ENCODE measurements at places on chromosomes 3 and 15.

GRCh38 chr15:67361100-67361499, 106.5 kb downstream of the IQCH start:
- DNase-seq = no peak

GRCh38 chr3:76011121-76011520, 225.8 kb upstream of the ZNF717 start:
- no peak for DNase-seq

DNA sequence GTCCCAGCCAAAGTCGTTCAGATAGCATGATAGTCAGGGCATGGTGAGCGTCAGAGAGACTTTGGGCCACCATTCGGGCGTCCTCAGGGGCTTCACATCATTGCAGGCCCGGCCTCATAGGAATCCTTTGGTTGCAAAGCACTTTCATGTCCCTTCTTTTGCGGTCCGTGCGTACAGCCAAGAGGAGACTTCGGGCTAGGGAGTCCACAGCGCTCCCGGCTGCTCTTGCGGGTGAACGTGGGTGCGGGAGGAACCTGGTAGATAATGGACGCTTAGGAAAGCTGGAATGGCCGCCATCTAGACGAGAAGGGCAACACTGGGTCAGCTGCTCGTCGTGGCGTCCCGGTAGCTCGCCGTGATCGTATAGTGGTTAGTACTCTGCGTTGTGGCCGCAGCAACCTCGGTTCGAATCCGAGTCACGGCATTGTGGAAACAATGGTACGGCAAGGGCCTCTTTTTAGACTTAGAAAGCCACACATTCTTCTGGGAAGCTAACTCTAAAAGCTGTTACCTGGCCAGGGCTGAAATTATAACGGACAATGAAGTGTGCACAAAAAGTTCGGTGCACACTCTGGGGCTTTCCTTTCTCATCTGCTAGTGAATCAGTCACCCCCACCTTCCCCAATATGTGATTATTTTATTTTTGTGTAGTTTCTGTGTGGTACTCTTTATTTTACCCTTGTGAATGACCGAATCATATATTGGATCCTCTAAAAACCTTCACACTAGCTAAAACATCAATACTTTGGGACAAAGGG, 13.2 kb upstream of the SHF start:
- DNase-seq = peak; percentile 80

- DNase-seq = no peak
Observed at GRCh38 chr15:93948726-93949125, 282.6 kb upstream of the MCTP2 start.

GRCh38 chr3:52546111-52546901, 9.9 kb downstream of the UQCC5 start:
- no peak for DNase-seq

DNA sequence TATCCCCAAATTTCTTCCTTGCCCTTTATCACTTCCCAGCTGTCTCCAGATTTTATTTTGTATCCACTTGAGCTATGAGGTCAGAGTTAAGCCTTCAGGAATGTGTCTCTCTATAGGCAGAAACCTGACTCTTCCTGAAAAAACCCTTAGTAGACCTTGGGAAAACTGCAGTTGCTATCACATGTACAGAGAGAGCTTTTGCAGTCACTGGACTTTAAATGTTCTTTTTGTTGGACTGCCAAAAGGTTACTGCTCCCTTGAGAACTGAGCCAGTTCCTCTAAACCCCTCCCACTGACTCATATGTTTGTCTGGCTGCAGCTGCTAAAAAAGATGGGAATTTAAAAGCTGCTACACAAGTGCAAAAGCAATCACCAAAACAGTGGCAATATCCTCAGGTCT, 169.1 kb upstream of the CCDC54 start:
- DNase-seq = peak; percentile 94

DNA sequence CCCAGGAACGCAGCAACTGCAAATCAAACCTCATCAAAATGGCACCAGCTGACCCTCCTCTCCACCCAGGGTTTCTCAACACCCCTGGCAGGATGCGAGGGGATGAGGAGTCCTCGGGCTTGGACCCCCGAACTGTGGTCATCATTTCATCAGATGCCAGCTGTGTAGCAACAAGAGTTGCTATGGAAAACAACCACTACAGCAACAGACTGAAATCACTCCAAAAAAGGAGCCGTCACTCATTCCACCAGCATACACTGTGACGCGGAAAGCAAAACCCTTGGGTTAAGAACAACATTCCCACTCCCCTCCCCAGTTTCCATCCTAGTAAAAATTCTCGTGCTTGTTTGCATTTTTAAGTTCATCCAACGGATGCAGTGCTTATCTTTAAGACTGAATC, 40.1 kb downstream of the VGLL4 start:
- no peak for DNase-seq

GRCh38 chr15:49610157-49610918, 10.3 kb downstream of the FAM227B start:
- no peak for DNase-seq

GRCh38 chr3:45948311-45948781, 5.1 kb downstream of the CXCR6 start:
- no peak for DNase-seq

- DNase-seq = no peak
Observed at GRCh38 chr15:69729167-69729748, 276.6 kb downstream of the RPLP1 start.

- DNase-seq = no peak
Observed at GRCh38 chr3:58164199-58164879, 46.4 kb downstream of the DNASE1L3 start.

GRCh38 chr3:171704814-171705213, 105.5 kb downstream of the PLD1 start:
- no peak for DNase-seq

- no peak for DNase-seq
Observed at GRCh38 chr15:38042707-38043445, 108.4 kb downstream of the TMCO5A start.

DNA sequence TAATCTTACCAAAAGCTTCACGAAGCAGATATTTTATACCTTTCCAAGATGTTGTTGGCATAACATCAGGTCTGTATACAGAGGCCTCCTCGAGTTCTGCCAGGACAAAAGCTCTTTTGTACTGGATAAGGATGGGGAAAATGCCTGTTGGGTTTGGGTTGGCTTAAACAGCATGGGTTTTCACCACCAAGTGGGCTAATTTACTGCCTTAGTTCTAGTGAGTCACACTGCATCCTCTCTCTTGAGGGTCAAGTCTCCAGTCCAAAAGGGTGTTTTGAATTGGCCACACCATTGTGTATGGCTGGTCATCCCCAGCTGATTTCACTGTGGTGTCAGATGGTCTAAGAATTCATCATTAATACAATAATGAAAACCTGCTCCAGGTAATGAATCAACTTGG, 26.1 kb upstream of the BHLHE40 start:
- DNase-seq = no peak

DNA sequence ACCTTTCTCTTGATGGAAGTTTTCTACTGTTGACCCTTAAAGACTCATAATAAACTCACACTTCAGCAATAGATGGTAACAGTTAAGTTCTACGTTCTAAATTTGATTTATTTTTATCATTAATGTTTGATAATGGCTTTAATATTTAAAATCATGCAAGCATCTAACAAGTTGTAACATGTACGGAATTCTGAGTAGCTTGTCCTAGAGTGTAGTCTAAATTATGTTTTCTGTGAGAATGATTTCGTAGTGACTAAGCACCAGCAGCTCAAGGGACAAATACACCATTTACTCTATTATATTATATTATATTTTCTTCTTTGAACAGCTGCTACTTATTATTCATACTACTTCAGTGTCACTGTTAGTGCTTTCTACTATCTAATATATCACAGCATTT, 345.6 kb downstream of the NLGN1 start:
- no peak for DNase-seq

DNA sequence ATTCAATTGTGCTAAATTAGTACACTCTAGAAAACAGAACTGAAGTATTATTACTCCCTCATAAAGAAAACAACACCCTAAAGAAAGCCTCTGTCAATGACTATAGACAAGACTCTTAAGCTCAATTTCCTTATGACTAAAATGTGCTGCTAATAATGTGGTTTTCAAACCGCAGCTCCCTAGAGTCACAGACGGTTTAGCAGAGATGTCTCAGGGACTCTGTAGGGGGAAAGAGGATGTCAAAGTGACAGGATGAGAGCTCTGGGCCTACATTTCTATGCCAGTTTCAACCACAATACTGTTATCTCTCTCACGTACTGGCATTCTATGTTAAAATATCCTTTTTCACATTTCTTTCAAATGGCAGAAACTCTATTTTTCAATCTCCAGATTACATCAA, 37.6 kb upstream of the WDR49 start:
- no peak for DNase-seq

DNA sequence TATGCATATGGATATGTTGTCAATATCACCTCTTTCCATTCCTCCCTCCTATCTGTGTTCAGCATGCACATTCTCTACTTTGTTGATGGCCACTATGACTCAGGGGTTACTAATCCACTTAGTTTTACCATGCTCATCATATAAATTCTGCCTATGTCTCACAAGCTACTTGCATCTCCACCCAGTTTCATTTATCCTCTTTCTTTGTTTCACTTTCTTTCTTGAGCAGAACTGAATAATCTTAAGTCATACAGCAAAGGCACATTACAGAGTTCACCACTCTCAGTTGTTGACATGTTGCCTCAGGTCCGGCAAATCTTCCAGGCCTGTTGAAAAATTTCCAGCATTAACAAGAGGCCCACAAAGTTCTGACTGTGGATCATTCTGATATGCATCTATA, 71.5 kb downstream of the SSR3 start:
- peak; percentile 73 for DNase-seq

GRCh38 chr3:109559389-109559788, 222.0 kb upstream of the DPPA4 start:
- DNase-seq = no peak

GRCh38 chr15:94478763-94479162, 247.4 kb downstream of the MCTP2 start:
- DNase-seq = no peak

- DNase-seq = no peak
Observed at GRCh38 chr3:42709621-42710020, 7.0 kb upstream of the HHATL start.

GRCh38 chr3:12394569-12395271, 89.6 kb upstream of the TSEN2 start:
- DNase-seq = no peak

DNA sequence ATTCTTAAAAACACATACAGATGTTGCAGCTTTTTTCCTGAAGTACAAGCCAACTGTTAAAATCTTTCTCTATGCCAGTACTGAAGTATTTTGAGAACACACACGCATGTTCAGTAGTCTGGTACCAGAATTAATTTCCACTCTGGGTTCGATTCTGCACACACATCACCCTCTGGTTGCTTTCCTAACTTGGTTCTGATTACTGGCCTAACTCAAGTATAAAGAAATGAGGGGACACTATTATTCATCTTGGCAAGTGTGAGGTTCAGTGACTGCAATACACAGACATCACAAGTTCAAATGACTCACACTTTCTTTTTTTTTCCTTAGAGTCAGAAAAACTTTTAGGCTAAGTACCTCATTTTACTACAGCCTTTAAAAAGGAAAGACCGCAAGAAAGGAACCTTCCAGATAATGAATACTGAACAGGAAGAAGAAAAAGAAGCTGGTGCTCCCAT, 37.4 kb upstream of the LDHAL6B start:
- DNase-seq = peak; percentile 57

DNA sequence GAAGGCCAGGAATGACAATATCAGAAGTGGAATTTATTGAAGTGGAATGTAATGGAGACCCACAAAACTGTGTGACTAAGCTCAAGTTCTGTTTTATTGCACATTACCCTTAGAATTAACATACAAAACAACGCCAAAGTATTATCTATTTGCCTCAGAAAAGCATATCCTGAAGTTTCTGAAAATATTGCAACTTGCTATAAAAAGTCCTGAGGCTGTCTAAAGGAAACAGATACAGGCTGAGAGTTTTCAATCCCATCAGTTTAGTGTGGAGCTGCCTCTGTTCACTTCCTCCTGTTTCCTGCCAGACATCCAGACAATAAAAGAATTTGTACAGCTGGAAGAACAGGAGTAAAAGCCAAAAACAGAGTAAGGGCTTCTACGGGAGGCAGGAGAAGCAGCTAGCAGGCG, 108.8 kb downstream of the FBN1 start:
- DNase-seq = no peak

DNA sequence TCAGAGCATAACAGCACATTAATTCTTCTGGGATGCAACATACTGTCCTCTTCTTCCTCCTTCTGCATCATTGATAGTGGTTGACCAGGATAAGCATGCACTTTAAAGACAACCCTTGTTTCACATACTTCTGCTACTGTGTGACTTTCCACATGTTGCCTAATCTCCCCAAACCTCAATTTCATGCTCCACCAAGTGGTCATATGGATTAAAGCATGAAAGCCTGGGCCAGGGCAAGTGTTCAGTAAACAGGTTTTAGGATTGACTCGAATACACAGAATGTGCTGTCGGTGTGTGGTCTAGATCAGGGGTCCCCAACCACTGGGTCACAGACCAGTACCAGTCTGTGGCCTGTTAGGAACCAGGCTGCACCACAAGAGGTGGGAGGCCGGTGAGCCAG, 22.5 kb upstream of the BFSP2 start:
- peak; percentile 18 for DNase-seq

GRCh38 chr15:96333131-96334016, 2.9 kb downstream of the NR2F2 start:
- DNase-seq = no peak

All from HS-5 (cell line).